Left renal pelvis (tissue), 4 donors: ENCODE measurements at places on chromosomes 2 and 18. TPM values are rescaled to one million over a fixed set of nuclear protein-coding genes. Genes with fewer than 3 reads are reported as not detected.

DNA sequence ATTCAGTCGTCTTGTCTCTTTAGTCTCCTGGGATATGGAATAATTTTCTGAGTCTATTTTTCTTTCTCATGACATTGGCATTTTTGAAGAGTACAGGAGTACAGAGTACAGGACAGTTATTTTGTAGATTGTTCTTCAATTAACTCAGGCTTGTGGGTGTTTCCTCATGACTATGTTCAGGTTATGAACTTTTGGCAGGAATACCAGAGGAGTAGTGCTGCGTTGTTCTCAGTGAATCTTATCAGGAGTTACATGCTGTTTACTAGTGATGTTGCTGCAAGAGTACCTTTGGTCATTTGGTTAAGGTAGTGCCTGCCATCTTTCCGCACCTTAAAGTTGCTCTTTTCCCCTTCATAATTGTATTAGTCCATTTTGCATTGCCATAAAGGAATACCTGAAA, 41.3 kb upstream of the AGFG1 start:
- DNase-seq, result no peak

DNA sequence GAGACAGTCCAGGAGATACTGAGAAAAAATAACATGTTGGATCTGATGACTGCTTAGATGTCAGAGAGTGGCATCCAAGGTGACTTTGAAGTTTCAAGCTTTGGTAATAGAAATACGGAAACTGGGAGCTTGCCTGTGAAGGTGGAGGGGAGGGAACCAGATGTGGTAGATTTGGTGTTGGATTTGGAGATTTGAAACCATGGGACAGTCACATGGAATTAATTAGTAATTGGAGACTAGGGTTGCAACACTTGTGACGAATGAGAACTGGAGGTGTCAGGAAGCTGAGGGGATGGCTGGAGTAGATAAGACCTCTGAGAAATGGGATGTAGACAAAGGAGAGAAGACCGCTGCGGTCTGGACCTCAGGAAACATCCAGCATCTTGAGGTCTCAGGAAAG, 46.7 kb downstream of the RPL37A start:
- DNase-seq, result no peak

The MYCN gene
- 37.3 TPM for polyA plus RNA-seq

The WDCP gene
- polyA plus RNA-seq, result 10.1 TPM

The MEP1B gene
- 0.07 TPM for polyA plus RNA-seq
